Activated T-cell treated with anti-CD3 and anti-CD28 coated beads, Interleukin-2, amount 50 U/mL, for 72 hours (primary cell): ENCODE measurements at places on chromosomes 11 and 22. TPM values are rescaled to one million over a fixed set of nuclear protein-coding genes. Genes with fewer than 3 reads are reported as not detected.

- no peak for DNase-seq
Measured at GRCh38 chr11:90192869-90193582, 29.8 kb downstream of the CHORDC1 start.

The YPEL1 gene
- total RNA-seq, result 2.5 TPM

GRCh38 chr11:125201525-125202141 lies 37.1 kb downstream of the PKNOX2 start:
- DNase-seq, result no peak

The LSP1 gene
- 301 TPM for total RNA-seq
